ENCODE measurements at places on chromosomes 13 and 19.

- no peak for DNase-seq
These were observed 75.0 kb downstream of the DHRS12 start for GRCh38 chr13:51728972-51729371.

DNA sequence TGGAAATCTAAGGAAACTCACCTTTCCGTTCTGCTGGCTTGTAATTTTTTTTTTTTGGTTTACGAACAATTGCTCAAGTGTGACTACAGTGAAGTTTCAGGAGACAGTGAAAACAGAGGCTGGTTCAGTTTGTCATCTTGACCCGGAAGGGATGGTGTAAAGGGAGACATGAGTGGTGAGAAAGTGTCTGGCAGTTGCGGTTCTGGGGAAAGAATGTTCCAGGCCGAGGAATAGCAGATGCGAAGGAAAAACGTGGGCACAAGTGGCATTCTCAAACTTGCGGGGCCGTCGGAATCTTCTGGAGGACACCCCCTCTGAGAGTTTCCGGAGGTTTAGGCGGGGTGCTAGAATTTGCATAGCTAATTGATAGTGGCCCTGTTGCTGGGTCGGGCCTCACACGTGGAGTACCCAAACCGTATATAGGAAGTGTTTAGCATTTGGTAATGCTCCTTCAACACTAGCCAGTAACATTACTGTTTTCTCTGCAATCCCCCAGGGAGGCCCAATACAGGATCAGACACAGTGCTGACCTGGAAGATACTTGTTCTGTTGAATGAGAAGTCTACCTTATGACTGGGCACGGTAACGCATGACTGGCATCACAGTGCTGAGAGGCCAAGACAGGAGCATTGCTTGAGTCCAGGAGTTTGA is 2.8 kb upstream of the TNFSF9 start:
- DNase-seq, result no peak

DNA sequence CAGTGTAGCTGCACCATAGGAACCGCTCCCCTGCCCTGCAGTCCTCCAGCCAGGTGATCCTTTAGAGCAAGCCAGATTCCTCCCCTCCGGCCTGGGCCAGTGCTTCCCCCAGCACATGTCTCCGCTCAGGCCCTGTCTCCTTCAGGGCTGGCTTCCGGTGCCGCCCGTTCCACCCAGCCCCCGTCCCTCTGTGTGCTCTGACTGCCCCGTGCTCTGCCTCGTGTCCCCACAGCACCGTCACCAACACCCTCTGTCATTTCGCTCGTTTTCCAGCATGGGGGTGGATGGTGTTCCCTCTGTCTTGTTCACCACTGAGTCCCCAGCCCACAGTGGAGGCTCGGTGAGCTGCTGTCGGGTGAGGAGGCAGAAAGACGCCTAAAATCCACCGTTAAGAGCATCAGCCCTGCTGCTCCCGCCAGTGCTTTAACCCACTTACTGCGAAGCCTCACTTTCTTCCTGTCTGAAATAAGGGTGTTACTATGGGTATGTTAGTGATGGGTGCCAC is 54.5 kb downstream of the TSSK6 start:
- DNase-seq, result no peak

- no peak for DNase-seq
These were observed 30.3 kb upstream of the CEACAM4 start for GRCh38 chr19:41657157-41657556.

DNA sequence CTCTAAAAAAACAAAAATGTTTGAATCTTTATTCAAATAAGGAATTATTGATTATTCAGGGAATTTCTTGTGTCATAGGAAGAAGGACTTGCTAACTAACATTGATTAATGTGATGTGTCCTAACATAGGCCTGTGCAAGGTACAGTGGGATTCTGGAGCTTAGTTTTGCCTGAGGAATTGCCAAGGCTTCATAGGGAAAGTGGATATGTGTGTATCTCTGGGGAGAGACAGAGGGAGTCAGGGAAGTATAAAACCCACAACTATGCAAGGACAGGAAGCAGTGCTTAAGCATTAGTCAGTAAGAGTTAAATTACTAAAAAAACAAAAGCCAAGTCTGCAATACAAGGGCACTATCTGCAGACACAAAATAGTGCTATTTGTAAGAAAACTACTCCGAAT is 59.6 kb downstream of the WDFY2 start:
- no peak for DNase-seq

DNA sequence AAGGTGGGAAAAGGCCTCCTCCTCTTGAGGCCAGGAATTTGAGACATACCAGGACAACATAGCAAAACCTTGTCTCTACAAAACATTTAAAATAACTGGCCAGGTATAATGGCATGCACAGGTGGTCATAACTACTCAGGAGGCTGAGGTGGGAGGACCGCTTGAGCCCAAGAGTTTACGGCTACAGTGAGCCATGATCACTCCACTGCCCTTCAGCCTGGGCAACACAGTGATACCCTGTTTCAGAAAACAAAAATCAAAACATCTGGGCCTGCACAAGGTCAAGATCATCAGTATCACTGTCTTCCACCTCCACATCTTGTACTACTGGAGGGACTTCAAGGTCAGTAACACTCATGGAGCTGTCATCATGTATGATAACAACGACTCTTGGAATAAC is 742.7 kb upstream of the GPC6 start:
- no peak for DNase-seq

- no peak for DNase-seq
These were observed 13.5 kb upstream of the ZNF554 start for GRCh38 chr19:2805991-2806649.

GRCh38 chr13:101640788-101641400 is 188.4 kb downstream of the ITGBL1 start:
- no peak for DNase-seq

DNA sequence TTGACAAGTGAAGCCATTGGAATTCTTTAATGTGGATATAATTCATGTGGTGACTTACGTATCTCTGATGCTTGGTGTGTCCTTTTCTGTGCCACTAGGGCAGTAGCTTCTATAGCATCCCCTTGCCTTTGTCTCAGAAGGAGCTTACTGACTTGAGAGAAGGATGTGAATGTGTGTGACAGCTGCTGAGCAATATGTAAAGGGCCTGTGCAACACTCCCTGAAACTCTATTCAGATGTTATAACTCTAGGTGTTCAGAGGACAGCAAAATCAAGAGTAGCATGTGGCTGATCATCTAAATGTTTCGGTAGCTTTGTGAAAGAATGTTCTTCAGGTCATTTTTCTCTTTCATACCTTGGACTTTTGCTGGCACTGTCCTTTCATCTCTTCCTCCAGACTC is 189.5 kb downstream of the LMO7 start:
- no peak for DNase-seq

GRCh38 chr19:7421941-7422744 is 66.7 kb downstream of the PEX11G start:
- DNase-seq, result no peak

- DNase-seq, result no peak
These were observed 11.6 kb upstream of the MZF1 start for GRCh38 chr19:58584498-58585441.

DNA sequence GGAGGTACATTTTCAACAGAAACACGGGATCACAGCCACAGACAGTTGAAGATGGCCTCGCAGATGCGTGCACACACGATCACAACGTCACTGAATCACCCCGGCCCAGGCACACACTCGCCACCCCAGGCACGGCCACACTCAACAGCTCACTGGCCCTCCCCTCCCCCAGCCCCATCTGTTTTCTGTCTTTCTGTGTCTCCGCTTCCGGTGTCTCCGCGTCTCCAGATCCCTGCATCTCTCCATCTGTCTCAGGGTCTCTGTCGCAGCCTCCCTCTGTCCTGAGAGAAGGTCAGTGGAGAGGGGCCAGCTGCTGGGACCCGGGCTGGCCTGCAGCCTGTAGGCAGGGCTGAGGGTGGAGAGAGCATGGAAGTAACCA is 3.8 kb upstream of the ATP1A3 start:
- no peak for DNase-seq

DNA sequence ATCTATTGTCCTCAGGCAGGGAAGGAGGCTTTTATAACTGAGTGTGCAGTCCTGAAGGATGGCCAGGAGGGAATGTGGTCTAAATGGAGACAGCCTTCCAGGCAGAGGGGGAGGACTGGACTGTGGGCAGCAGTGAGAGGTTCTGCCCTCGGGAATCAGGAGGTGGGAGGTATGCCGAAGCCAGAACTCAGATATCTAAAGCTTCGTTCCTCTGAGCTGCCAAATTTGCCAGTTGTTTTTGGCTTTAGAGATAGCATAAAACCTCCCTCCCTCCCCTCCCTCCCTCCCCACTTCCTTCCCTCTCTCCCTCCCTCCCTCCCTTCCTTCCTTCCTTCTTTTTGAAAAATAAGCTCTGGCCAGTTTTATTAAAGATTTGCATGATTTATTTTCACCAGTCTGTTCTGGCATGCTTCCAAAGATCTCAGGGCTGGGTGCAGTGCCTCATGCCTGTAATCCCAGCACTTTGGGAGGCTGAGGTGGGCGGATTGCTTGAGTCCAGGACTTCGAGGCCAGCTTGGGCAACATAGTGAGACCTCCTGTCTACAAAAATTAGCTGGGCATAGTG is 2.4 kb downstream of the MEDAG start:
- no peak for DNase-seq

All from Panc1 (cell line).